Body of pancreas (tissue), 4 donors: ENCODE measurements at places on chromosomes 6 and 20. TPM values are rescaled to one million over a fixed set of nuclear protein-coding genes. Genes with fewer than 3 reads are reported as not detected.

GRCh38 chr6:168160506-168161370, 81.7 kb upstream of the FRMD1 start:
- DNase-seq: no peak

DNA sequence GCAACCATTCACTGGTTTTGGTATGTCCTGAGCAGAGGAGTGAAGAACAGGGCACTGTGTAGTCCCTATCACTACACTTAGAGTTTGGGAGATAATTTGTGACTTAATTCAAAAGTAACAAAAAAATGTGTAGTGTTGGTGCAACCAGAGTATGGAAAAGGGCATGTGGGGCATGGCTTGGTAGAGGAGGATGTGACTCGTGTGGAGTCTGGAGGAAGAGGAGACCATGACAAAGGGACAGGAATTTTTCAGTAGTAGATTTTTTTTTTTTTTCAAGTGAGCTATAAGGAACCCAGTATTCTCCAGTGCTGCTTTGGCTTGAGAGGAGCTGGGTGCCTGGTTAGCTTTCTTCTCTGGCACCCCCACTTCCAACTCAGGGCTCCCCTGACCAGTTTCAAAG, 5.1 kb downstream of the MTRES1 start:
- DNase-seq: no peak

- DNase-seq: no peak
Observed at GRCh38 chr6:16367571-16367970, 129.2 kb downstream of the GMPR start.

GRCh38 chr6:41976794-41977484, 35.3 kb upstream of the CCND3 start:
- no peak for DNase-seq

GRCh38 chr6:137875606-137876005, 8.5 kb downstream of the TNFAIP3 start:
- no peak for DNase-seq

GRCh38 chr6:157221817-157222175, 101.5 kb downstream of the TMEM242 start:
- no peak for DNase-seq

DNA sequence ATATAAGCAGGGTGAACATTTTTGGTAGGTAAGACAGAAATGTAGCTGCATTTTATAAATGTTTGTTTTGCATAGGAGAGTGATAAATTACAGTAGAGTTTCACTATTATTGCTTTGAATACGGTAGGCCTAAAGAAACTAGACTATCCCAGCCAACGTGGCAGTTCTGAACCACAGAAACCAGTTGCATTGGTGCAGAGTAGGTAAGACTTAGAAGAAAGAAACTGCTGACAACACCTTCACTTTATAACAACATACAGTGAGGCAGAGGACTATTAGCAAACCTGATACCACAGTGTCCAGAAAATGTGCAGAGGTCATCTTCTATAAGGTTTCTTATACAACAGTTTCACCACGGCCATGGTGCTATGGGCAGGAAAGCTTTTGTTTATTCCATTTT, 566.1 kb downstream of the KIF16B start:
- DNase-seq: no peak

GRCh38 chr6:111050261-111051023, 36.9 kb upstream of the SLC16A10 start:
- no peak for DNase-seq

DNA sequence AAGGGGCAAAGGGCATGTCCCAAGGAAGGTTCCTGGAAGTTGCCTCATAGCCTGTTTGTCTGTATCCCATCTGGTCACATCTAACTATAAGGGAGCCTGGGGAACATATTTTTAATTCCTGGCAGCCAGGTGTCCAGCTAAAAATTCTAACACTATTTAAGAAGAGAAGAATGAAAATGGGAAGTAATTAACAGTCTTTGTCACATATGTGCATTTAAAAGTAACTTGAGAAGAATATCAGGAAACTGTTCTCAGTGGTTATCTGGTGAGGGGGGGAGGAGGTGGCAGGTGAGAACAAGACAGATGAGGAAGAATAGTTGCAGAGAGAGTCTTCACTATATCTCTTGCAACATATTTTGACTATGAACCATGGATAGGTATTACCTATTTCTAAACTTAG, 75.5 kb upstream of the ELOVL5 start:
- DNase-seq: no peak

DNA sequence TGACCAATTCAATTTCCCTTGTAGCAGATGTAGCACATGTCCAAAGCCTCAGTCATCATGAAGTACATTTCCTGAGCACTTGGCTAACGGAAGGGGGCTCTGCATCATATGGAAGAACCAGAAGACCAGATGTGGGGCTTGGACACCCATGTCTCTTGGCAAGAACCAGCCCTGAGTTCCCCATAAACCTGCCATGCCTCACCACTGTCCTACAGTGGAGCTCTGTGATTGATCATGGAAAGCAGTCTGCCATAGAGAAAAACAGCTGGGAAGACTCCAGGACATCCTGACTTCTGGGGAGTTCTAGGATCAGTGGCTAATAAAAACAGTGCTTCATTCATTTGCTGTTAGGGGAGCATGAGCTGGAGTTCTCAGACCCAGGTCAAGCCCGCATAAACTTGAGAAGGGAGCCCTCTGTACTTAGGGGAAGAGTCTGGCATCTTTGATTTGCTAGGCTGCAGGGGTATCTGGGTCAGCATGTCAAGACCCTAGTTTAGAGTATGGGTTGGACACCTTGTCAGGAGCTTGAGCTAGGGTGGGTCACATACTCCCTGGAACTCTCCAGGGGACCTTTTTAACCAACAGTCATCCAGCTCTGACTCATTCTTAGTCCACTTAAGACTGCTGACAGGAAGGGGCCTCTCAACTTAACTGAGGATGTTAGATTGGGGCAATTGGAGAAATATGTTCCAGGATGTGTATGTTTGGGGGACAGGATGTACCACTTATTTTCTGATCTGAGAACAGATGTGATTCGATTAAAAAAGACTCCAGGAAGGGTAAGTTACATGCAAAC, 26.3 kb upstream of the TRAM2 start:
- DNase-seq: no peak

DNA sequence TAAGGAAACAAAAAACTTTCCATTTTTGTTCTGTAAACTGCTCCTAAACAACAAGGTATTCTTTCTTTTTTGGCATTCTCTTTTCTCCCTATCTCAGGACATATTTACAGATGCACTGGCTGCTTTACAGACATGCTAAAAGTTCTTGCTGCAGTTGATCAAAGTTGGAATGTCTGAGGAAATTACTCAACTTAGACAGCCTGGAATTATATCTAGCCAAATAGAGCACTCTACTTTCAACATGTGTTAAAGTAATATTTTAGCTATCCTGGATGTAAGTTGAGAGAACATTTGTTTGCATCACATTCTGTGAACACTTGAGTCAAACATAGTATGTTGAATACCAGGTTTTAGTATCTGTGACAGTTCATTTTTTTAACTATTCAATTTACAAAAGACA, 24.8 kb downstream of the TASP1 start:
- no peak for DNase-seq

- no peak for DNase-seq
Observed at GRCh38 chr6:133441491-133441890, 200.3 kb downstream of the EYA4 start.

- DNase-seq: no peak
Observed at GRCh38 chr6:143193571-143194094, 132.9 kb downstream of the AIG1 start.

GRCh38 chr6:14010275-14010674, 85.5 kb downstream of the RNF182 start:
- no peak for DNase-seq

GRCh38 chr20:48697845-48698491, 129.8 kb downstream of the PREX1 start:
- peak; percentile 62 for DNase-seq

- DNase-seq: no peak
Observed at GRCh38 chr6:133393891-133394290, 152.7 kb downstream of the EYA4 start.

DNA sequence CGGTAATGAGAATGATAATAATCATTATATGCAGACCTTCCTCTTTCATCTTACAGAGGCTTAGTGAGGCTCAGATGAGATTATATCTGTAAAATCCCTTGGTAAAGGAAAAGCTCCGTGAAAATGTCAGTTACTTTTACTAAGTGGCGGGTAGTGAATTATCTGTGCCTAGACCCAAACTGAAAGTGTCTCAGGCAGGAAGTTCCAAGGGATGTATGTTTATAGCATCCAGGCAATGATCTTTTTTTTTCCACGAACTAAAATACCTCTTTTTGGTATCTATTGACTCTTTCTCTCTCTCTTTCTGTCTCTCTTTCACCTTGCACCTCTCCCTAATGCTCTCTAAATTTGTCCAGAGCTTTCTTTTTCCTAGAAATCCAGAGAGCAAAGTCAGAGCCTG, 5.0 kb downstream of the TCF21 start:
- DNase-seq: no peak

GRCh38 chr6:143673669-143674068, 4.1 kb upstream of the PHACTR2 start:
- DNase-seq: no peak

DNA sequence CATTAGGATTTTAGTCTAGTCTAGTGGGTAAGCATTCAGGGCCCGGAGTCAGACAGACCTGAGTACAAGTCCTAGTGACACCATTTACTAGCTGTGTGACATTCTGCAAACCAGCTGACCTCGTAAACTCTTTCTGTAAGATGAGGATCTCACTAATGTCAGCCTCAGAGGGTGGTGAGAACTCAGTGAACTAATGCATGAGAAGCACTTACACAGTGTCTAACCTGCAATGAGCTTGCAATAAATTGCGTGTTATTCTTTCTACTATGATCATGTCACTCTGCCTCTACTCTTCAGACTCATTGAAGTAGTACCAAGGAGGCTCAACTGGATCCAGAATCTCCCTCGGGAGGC, 41.1 kb upstream of the ZNF831 start:
- DNase-seq: no peak

GRCh38 chr6:97189767-97190166, 93.2 kb downstream of the MMS22L start:
- no peak for DNase-seq

DNA sequence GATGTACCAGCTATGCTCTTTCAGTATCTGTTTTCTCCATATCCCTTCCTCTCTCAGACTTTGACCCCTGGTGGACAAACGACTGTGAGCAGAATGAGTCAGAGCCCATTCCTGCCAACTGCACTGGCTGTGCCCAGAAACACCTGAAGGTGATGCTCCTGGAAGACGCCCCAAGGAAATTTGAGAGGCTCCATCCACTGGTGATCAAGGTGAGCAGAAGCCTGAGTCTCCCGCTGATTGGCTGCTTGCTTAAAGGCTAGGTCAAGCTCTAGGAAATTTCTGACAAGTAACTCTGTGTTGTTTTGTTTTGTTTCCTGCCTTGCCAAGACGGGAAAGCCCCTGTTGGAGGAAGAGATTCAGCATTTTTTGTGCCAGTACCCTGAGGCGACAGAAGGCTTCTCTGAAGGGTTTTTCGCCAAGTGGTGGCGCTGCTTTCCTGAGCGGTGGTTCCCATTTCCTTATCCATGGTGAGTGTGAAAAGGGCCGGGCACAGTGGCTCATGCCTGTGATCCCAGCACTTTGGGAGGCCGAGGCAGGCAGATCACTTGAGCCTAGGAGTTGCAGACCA, 28.6 kb downstream of the C6orf89 start:
- peak; percentile 69 for DNase-seq

- no peak for DNase-seq
Observed at GRCh38 chr6:170497841-170498301, 55.2 kb downstream of the PSMB1 start.

- DNase-seq: no peak
Observed at GRCh38 chr6:119234457-119234856, 115.1 kb downstream of the MAN1A1 start.

DNA sequence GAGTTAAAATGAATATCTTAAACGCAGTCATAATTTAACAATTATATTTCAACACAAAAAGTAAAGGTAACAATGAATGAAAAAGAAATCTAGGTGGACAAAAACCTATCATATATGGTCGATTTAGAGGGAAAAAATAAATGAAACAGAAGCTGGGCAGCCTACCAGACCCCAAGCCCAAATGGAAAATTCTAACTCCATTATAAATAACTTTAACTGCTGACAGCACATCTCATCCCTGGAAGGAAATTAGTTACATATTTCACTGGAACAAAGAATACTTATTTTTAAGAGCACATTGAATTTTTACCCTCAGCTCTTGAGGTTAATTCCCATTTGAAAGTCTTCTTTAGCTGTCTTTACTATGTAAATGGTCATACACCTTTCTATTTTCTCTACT, 39.1 kb downstream of the COL12A1 start:
- DNase-seq: no peak

DNA sequence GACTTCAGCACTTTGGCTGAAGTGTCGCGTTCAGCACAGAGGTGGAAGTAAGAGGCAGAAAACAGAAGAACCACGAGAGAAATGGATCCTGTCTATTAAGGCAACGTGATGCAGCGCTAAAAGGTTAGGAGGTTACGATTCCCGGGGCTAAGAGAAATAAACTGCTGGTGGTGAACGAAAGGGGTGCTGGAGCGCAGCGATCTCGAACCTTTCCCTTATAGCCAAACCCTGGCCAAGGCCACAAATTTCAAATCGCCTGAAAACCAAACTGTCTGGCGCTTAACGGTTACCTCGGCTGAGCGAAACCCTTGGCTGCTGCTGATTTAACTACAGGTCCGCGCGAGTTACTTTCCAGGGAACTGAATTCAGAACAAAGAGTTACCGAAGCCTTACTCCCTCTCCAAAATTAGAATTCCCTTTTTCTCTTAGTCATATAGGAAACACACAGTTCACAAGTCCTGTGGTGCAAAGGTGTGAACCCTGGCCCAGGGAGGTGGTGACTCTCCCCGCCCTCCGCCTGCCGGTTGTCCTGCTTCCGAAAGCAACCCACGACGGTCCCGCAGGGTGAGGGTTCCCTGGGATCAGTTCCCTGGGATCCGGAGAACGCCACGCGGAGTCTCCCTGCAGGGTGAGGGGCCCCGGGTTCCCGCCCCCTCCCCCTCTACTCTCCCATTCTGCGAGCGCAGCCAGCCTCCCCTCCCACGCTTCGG, 1.3 kb upstream of the SLC35D3 start:
- DNase-seq: peak; percentile 31

- DNase-seq: no peak
Observed at GRCh38 chr20:591941-592340, 18.2 kb downstream of the TCF15 start.

NMBR gene
- total RNA-seq: not detected

PRL gene
- not detected for total RNA-seq

RAB44 gene
- total RNA-seq: not detected

PM20D2 gene
- total RNA-seq: 15.3 TPM

OR2W1 gene
- not detected for total RNA-seq

EDN3 gene
- 9.9 TPM for total RNA-seq

LGSN gene
- under 0.01 TPM for total RNA-seq

ERVFRD-1 gene
- total RNA-seq: not detected

OR2B3 gene
- total RNA-seq: not detected
